ENCODE measurements at places on chromosomes 16 and 17.

- no peak for DNase-seq
Observed at GRCh38 chr17:43822570-43823190, 10.3 kb downstream of the MPP3 start.

DNA sequence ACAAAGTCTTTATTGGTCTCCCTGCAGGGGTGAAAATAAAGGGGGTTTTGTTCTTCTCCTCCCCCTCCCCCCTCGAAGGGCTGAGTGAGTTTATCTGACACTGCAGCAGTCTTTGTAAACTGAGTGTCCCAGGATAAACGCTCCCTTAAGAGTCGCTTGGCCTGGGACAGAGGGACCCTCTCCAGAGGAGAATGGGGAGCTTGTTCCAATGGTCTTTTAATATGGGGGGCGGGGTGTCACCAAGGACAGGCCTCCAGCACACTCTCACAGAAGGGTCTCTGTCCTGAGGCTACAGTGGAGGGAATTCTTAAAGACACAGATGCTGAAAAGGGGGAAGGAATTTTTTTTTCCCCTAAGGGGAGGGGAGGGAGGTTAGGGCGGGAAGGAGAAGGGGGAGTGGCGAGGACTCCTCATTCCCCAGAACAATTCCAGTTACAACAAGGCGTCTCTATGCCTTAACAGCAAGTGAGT is 455.5 kb downstream of the SOX9 start:
- DNase-seq = no peak

DNA sequence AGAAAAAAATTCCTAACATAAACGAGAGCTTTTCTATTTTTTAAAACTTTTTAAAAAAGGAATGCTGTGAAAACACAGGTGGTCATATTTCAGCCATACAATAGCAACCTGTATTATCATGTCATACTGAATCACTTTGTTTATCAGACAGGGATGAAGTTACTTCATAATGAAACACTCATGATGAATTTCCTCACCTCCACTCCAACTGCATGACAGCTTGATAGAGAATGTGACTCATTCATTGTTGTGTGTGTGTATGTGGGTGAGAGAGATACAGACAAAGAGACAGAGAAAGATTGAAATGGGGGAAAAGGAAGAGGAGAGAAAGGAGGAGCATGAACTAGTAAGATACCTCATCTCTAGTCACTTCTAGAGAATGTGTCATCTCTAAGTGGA is 109.0 kb downstream of the SYCE1L start:
- DNase-seq = no peak

DNA sequence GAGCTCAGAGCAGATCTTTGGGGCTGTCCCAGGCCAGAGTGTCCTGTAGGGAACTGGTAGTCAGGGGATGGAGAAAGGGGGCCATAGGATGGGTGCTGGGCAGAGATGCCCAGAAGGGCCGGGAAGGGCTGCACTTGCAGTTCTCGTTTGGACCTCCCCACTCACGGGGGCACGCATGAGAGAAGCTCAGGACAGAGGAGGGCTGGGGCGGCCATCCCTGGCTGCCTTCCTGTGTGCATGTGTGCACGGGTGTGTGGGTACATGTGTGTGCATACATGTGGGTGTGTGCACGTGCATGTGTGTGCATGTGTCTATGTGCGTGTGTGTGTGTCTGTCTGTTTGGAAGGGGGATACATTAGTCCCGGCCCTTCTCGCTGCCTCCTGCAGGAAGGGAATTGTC is 73.3 kb downstream of the COG7 start:
- no peak for DNase-seq

DNA sequence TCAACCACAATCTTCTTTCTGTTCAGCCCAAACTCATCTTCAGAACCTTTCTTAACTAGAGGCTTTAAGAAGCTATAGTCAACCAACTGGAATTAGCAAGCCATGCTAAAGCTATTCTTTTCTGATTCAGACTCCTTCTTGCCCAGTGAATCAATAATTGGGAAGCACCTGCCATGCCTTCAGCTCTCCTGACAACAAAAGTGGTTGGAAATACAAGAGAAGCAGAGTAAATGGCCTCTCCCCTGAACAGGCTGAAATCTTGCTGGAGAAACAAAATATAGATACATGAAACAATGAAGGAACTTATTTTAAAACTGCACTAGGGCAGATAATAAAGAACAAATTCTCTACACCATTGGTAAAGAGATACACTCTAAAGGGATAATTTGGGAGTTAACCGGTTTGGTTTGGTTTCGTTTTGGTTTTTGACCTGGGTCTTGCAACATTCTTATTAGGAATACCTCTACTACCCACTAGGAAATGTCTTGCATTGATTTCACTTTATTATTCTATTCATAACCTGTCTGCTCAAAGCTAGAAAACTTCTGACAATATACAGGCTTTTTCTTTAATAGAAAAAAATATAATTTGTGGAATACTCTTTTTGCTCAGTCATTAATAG is 173.6 kb upstream of the DYNLRB2 start:
- no peak for DNase-seq

GRCh38 chr17:76000016-76000754 is 470 bp upstream of the CDK3 start:
- DNase-seq = peak; percentile 58

GRCh38 chr17:81328489-81328888 is 33.4 kb upstream of the SLC38A10 start:
- DNase-seq = no peak

- peak; percentile 27 for DNase-seq
Observed at GRCh38 chr17:39400547-39401411, 647 bp downstream of the FBXL20 start.

- DNase-seq = peak; percentile 70
Observed at GRCh38 chr16:30092373-30093010, 768 bp upstream of the TBX6 start.

- DNase-seq = peak; percentile 69
Observed at GRCh38 chr16:28543072-28543471, 4.3 kb upstream of the NUPR1 start.

DNA sequence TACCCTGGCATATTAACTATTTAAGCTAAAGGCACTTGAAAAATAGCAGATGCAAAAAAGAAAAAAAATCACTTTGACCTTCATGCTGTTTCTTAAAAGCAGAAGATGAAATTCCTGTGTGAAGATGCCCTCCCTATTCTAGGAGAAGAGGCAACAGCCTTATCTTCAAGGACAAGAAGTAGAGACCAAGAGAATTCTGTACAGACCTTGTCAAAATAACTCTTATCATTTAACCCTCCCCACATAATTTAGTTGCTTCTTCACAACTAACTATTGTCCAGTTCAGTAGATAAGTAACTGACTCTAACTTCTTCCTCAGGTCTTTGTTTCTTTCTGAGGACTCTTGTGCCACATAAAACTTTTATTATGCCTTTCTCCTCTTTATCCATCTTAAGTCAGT is 72.0 kb upstream of the MARCHF10 start:
- no peak for DNase-seq

DNA sequence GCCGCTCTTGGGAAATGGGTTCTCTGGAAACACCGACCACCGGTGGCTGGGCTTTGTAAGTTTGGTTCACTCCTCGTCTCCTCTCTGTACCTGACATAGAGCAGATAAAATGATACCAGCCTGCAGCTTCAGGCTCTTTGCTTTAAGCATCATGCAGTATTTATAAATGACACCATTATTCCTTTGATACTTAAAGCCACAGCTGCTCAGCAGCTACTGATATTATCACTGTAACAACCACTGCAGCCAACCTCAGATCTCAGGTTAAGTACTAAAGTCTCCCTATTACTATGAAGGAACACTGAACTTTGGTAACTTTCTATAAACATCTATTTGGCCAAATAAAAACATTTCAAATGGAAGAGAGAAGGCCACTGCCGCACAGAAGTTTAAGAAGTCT is 34.6 kb downstream of the PDIA2 start:
- no peak for DNase-seq

DNA sequence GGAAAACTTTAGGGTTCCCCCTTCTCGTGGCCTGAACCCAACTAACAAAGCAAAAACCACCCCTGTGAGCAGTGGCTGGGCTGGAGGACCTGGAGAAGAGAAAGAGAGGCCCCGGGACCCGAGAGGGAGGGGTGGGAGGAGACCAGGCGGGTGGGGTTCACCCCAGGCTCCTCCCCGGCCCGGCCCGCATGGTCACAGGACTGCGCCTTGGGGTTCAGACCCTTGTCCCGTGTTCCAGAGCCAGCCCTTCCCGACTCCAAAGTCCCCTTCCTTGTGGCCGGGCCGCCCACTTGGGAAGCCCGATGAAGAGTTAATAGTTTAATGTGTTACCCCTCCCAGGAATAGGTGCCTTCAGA is 852 bp downstream of the MARVELD3 start:
- DNase-seq = peak; percentile 75

DNA sequence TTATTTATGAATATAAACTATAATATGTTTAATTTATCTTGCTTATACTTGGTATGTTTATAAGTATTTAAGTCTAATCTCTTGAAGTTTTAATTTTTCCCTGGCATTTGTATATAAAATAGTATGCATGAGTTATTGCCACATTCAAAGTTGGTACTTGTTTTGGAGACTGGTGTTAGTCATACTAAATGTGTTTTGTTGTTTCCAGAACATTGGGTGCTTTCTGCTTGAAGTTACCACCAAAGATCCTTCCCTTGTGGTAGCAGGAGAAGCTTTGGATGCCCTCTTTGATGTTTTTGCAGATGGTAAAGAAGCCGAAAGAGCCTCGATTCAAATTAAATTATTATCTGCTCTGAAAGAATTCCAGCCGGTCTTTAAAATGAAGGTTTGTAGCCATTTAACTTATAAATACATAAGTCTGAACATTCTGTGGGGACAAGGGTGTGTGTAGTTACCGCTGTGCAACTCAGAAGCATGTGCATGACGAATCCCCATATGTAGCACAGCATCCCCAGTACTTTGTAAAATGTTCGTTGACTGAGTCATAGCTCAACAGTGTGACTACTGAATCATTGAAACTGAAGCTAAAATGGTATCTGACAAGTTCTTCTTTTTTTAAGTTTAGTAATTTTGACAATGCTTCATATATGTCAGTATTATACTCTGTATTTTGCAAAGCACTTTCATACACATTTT is 36.4 kb downstream of the HEATR3 start:
- DNase-seq = no peak

- no peak for DNase-seq
Observed at GRCh38 chr16:9736547-9736946, 445.7 kb downstream of the GRIN2A start.

DNA sequence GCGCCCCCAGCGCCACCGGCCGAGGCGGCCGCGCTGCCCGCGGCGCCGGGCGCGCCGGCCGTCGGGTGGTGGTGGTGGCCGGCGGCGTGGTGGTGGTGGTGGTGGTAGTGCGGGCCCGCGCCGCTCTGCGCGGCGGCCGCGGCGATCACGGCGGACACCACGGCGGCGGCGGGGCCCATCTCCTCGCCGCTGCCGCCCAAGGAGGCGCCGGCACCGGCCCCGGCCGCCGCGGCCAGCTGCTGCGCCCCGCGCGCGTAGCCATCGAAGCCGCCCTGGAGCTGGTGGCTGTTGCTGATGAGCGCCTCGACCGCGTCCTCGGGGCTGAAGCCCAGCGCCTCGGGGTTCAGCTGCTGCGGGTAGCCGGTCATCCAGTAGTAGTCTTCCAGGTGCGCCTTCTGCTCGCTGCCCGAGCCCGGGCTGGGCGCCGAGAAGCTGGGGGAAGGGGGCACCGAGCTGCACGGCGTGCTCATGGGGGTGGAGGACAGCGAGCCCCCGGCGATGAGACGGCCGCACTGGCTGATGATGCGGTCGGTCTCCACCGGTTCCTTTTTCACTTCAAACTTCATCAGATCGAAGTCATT is 1.2 kb downstream of the MAF start:
- no peak for DNase-seq

GRCh38 chr16:54506741-54507500 is 220.3 kb upstream of the IRX3 start:
- peak; percentile 40 for DNase-seq

DNA sequence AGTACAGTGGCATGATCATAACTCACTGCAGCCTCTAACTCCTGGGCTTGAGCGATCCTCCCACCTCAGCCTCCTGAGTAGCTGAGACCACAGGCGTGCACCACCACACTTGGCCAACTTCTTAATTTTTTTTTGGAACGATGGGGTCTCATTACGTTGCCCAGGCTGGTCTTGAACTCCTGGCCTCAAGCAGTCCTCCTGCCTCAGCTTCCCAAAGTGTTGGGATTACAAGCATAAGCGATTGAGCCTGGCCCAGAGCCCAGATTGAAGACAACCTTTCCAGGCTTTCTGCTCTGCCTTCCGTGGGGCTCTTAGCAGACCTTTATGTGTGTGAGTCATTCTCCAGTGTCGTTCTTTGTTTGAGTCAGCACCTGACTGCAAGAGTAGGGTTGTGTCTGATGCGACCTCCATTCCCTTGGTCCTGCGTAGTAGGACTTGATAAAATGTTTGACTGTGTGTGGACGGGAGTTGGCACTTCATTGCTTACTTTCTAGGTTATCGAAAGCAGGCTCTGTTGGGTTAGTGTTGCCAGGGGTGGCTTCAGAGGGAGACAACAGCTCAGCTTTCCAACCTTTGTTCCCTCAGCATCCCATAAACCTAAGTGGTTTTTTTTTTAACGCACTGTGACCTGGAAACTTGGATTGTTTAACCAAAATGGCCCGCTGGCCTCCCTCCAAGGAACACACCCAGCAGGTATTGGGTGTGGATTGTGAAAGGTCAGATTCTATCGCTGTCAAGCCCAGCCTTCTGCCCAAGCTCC is 26.4 kb downstream of the EEF2K start:
- peak; percentile 95 for DNase-seq

DNA sequence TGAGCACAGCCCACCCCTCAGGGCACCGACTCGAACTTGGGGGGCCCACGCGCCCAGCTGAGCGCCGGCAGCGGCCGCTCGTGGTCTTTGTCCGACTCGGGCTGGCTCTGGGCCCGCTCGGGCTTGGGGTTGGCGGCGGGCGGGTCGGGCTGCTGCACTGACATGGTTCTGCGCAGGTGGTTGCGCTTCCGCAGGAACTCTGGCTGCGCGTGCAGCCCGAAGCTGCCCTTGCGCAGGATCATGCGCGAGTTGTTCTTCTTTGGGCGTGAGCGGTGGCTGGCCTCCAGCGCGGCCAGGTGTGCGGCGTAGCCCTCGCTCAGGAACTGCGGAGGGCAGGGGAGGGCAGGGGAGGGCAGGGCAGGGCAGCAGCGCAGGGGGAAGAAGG is 11.1 kb downstream of the PIMREG start:
- DNase-seq = peak; percentile 60

All from stomach (tissue), 19 donors.